ENCODE measurements at places on chromosomes 1 and 21. TPM values are rescaled to one million over a fixed set of nuclear protein-coding genes. Genes with fewer than 3 reads are reported as not detected.

The DENND2D gene
- polyA plus RNA-seq, result 77.4 TPM

The OXCT2 gene
- not detected for polyA plus RNA-seq

The FMO2 gene
- polyA plus RNA-seq, result not detected

The RNF186 gene
- polyA plus RNA-seq, result not detected

The F11R gene
- polyA plus RNA-seq, result 8.0 TPM

The PTPRF gene
- not detected for polyA plus RNA-seq

The TMOD4 gene
- polyA plus RNA-seq, result 1.2 TPM

The ABCG1 gene
- 32.8 TPM for polyA plus RNA-seq

The NUDT4B gene
- polyA plus RNA-seq, result 9.0 TPM

DNA sequence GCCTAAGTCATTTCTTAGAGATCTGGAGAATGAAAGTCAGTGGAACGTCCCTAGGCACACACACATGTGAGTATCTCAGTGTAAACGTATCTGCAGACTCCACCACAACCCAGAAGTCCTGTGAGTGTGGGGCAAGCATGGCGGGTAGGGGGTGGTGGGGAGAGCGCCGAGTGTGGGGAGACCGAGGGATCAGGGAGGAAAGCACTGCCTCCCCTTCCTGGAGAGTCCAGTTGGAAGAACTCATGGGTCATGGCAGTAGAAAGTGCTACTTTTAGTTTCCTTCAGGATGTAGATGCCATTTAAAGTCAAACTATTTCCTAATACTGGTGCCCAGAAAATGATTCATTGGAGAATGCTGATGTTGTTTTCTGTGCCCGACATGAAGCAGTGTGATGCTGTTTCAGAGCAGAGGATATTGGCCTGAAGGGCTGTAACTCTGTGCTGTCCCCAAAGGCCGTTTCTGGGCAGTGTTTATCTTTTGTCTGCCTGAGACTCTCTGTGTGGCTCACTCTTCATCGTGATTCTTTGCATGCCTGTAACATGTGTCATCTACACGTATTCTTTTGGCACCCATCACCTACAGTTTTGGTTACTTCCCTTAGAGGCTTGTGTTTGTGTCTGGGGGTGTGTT, 45.7 kb upstream of the TSPAN2 start:
- H3K4me3 ChIP-seq, result no peak overlapping the region
- H3K36me3 ChIP-seq, result no peaks in the 10 kb centered on the region
- peaks cover 5% of the 10 kb centered on the region for H3K4me1 ChIP-seq
- H3K27me3 ChIP-seq, result peaks cover 58% of the 10 kb centered on the region
- no peak overlapping the region for H3K27ac ChIP-seq
- no peak for DNase-seq

GRCh38 chr1:168091720-168092550, 44.8 kb downstream of the GPR161 start:
- H3K4me3 ChIP-seq, result no peak overlapping the region
- H3K27me3 ChIP-seq, result peaks cover 5% of the 10 kb centered on the region
- no peaks in the 10 kb centered on the region for H3K4me1 ChIP-seq
- no peak for DNase-seq
- H3K27ac ChIP-seq, result no peak overlapping the region
- H3K36me3 ChIP-seq, result no peaks in the 10 kb centered on the region

DNA sequence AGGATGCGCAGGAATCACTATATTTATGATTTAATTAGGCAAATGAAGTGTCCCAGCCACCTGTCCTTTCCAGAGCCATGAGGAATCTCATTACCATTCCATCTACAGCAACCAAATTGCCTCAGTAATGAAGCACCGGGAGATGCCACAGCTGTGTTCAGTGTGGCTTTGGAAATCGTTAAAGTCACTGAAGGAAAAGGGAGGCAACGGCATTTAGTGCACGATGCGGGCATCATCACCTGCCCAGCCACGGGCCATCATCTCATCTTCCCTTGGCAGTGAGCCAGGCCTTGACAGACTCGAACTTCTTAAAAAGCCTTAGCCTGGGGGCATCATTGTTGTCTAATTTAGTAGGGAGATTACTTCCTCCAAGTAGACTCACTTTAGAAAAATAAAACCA, 67.8 kb downstream of the CNIH3 start:
- no peak for DNase-seq
- peaks cover 12% of the 10 kb centered on the region for H3K27me3 ChIP-seq
- no peaks in the 10 kb centered on the region for H3K4me1 ChIP-seq
- H3K4me3 ChIP-seq, result no peak overlapping the region
- no peak overlapping the region for H3K27ac ChIP-seq
- H3K36me3 ChIP-seq, result no peaks in the 10 kb centered on the region

- no peak overlapping the region for H3K4me3 ChIP-seq
- no peaks in the 10 kb centered on the region for H3K36me3 ChIP-seq
- no peak overlapping the region for H3K27ac ChIP-seq
- no peak for DNase-seq
- peaks cover 6% of the 10 kb centered on the region for H3K27me3 ChIP-seq
Measured at GRCh38 chr1:203520315-203520714, 26.4 kb downstream of the OPTC start.

DNA sequence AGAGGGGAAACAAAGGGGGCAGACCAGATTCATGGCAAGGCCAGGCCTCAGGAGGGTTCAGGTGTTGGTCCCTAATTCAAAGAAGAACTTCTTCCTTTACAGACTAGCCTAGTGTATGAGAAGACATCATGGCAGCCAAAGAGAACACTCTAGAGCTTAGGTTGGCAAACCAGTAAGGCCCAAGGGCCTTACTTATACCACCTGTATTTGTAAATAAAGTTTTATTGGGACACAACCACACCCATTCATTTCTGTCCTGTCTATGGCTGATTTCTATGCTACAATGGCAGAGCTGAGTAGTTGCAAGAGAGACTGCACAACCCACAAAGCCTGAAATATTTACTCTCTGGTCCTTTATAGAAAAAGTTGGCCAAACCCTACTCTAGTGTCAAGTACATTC, 42.3 kb downstream of the SSBP3 start:
- no peaks in the 10 kb centered on the region for H3K36me3 ChIP-seq
- no peak overlapping the region for H3K4me3 ChIP-seq
- peaks cover 7% of the 10 kb centered on the region for H3K4me1 ChIP-seq
- DNase-seq, result no peak
- H3K27ac ChIP-seq, result no peak overlapping the region
- no peaks in the 10 kb centered on the region for H3K27me3 ChIP-seq

DNA sequence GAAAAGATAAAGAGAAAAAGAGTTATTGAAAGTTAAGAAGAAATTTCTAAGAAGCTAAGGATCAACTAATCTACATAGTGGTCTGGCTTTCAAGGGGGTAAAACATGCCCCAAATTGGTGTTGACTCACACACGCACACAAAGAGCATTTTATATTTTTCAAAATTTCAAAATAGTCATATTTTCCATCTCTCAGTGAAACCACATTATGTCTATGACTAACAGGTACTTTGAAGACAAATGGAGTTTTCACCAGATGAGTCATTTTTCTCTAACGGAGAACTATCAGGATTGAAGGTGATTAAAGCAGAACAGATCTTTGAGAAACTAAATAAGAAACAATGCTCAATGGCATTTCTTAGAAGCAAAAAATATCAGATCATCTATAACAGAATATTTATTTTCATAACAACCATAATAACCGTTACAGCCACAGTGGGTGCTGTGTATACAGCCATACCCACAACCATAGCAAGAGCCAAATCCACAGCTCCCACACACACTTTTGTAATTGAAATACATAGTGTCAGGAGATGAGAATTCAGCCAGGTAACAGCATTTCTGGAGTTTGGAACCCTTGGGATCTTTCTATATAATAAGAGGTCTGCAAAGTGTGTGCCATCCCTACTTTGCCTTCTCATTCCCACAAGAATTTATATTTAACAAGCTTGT, at the start of gene KRTAP21-3:
TSS of gene KRTAP21-3 (minus strand) at position 539 of the 671 bp plus-strand sequence. CDS start at position 521, 18 bp downstream.
- no peak within 1 kb of the TSS for H3K4me3 ChIP-seq
- H3K27me3 ChIP-seq, result no peaks in the 10 kb centered on the region
- no peak for DNase-seq
- H3K36me3 ChIP-seq, result no peaks in the 10 kb centered on the region
- no peak within 1 kb of the TSS for H3K27ac ChIP-seq
- H3K4me1 ChIP-seq, result no peaks in the 10 kb centered on the region

DNA sequence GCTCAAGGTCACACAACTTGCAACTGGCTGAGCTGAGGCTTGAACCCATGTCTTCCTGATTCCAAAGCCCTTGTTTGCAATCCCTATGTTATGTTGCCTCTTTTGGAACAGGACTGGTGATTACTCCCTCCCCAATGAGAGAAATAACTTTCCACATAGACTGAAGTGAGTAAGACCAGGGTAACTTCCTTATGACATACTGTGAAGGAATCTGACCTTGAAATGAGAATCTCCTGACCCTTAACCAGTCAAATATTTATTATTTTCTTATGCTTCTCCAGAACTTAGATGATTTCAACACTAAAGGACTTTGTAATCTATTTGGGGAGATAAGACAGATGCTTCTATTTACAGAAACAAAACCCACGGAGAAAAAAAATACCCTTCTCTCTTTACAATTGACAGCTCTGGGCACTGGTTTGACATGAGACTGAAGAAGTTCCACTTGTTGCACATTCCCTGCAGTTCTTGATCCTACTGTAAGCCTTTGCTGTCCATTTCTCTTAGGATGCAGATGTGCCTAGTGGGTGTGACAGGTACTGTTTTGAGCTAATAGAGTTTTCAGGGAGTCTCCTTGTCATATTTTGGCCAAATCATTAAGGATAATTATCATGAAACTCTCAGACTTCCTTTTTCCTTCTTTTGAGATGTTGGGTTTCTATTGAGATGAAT, 3.9 kb upstream of the RPTN start:
- peaks cover 20% of the 10 kb centered on the region for H3K4me1 ChIP-seq
- H3K27me3 ChIP-seq, result peaks cover 24% of the 10 kb centered on the region
- no peak overlapping the region for H3K27ac ChIP-seq
- H3K4me3 ChIP-seq, result no peak overlapping the region
- no peaks in the 10 kb centered on the region for H3K36me3 ChIP-seq

DNA sequence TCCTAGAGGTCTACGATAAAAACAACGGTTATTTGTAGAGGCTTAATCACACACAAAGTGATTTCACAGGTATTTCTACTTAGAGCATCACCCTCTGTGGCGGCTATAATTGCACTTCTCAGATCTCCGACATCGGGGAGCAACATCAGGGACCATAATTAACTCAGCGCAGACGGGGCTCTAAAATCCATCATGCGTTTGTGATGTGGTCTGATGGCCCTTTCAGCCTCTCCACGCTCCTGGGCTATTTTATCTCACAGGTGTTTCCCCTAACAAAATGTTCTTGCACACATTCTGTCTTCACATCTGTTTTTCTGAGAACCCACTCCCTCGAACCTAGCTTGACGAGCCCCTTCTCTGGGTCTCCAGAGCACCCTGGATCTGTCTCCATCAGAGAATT, 146.3 kb upstream of the DUSP10 start:
- peaks cover 5% of the 10 kb centered on the region for H3K4me1 ChIP-seq
- peak; percentile 18 for DNase-seq
- H3K27me3 ChIP-seq, result peaks cover 4% of the 10 kb centered on the region
- no peak overlapping the region for H3K27ac ChIP-seq

GRCh38 chr1:172408958-172409357, 11.5 kb upstream of the C1orf105 start:
- no peak overlapping the region for H3K27ac ChIP-seq
- DNase-seq, result no peak

DNA sequence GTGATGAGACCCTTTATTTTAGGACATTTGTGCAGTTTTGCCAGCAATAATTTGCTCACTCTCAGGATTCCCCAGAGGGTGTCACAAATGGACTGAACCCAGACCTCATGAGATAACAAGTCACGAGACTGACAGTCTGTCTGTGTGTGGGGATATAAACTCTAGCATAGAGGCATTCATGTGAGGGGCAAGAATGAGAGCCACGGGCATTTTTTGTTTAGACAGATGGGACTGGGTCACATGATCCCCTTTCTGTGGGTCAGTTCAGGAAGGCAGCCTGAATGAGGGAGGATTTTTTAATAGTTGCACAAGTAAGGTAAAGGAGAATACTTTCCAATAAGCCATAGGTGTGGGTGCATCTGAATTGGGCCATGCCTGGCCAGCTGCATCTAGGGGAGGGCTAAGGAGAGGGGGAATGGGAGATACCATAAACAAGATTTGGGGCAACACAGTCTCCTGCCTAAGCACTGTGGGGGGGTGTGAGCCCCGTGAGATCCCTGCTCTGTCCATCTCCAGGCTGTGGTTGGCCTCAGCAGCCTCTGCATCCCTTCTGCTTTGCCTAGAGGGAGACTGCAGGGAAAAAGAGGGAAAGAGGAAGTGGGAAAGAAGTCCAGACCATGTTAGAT, 66.6 kb downstream of the NAV1 start:
- no peak overlapping the region for H3K4me3 ChIP-seq
- H3K27ac ChIP-seq, result no peak overlapping the region
- DNase-seq, result no peak

GRCh38 chr1:29579821-29580425, 343.6 kb downstream of the PTPRU start:
- DNase-seq, result no peak
- H3K27ac ChIP-seq, result no peak overlapping the region
- no peak overlapping the region for H3K4me3 ChIP-seq
- H3K36me3 ChIP-seq, result no peaks in the 10 kb centered on the region
- peaks cover 12% of the 10 kb centered on the region for H3K27me3 ChIP-seq

GRCh38 chr1:43074244-43074643, 97.8 kb downstream of the EBNA1BP2 start:
- H3K4me3 ChIP-seq, result no peak overlapping the region
- DNase-seq, result no peak
- no peaks in the 10 kb centered on the region for H3K36me3 ChIP-seq
- no peaks in the 10 kb centered on the region for H3K27me3 ChIP-seq

DNA sequence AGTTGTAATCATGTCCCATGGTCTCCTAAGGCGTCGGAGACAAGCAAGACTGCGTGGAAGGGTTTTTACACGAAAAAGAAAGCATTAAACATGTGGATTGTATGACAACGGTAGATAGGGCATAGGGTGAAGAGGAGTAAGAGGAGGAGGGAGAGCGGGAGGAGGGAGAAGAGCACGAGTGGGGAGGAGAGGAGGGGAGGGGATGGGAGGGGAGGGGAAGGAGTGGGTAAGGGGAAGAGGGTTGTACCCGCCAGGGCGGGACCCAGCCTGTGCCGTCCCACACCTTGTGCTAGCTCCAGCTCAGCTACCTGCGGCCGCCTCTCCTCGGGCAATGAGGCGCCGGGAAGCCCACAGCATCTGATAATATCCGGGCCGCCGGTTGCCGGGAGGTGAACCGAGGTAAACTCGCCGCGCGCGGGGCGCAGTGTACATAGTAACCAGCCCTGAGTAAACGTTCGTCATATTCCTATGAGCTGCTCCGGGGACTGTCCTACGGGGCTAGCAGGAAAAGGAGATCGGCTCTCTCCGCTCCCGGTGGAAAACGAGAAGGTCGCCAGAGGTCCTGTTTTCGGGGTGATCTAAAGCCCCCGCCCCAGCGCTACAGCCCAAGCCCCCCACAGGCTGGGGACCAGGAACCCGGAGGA, 449 bp upstream of the RCAN3 start:
- H3K4me3 ChIP-seq, result peak overlapping the region; percentile 95
- H3K27me3 ChIP-seq, result no peaks in the 10 kb centered on the region
- peaks cover 31% of the 10 kb centered on the region for H3K4me1 ChIP-seq
- DNase-seq, result peak; percentile 68
- no peaks in the 10 kb centered on the region for H3K36me3 ChIP-seq
- H3K27ac ChIP-seq, result peak overlapping the region; percentile 93

- H3K4me1 ChIP-seq, result peaks cover 41% of the 10 kb centered on the region
- H3K36me3 ChIP-seq, result no peaks in the 10 kb centered on the region
- H3K27ac ChIP-seq, result peak overlapping the region; percentile 96
Measured at GRCh38 chr1:226739696-226740065, 599 bp upstream of the ITPKB start.

GRCh38 chr21:25398630-25399029, 208.7 kb downstream of the MRPL39 start:
- no peak overlapping the region for H3K27ac ChIP-seq
- H3K4me1 ChIP-seq, result peaks cover 9% of the 10 kb centered on the region
- no peaks in the 10 kb centered on the region for H3K27me3 ChIP-seq
- no peak for DNase-seq
- H3K36me3 ChIP-seq, result no peaks in the 10 kb centered on the region

- H3K4me1 ChIP-seq, result peaks cover 47% of the 10 kb centered on the region
- peaks cover 3% of the 10 kb centered on the region for H3K36me3 ChIP-seq
- peak overlapping the region; percentile 14 for H3K4me3 ChIP-seq
- DNase-seq, result no peak
- peak overlapping the region; percentile 18 for H3K27ac ChIP-seq
Measured at GRCh38 chr1:12343823-12344487, 114.1 kb downstream of the VPS13D start.
